ENCODE measurements at places on chromosomes 5 and 9. TPM values are rescaled to one million over a fixed set of nuclear protein-coding genes. Genes with fewer than 3 reads are reported as not detected.

RNF183 gene
- total RNA-seq, result not detected

RGS7BP gene
- total RNA-seq, result not detected

ISL1 gene
- total RNA-seq, result not detected

FABP6 gene
- total RNA-seq, result not detected

ACTBL2 gene
- not detected for total RNA-seq

NUTM2F gene
- not detected for total RNA-seq

UBAC1 gene
- total RNA-seq, result 32.6 TPM

SPATA31E1 gene
- not detected for total RNA-seq

CATSPER3 gene
- 1.2 TPM for total RNA-seq

SHB gene
- not detected for total RNA-seq

LCP2 gene
- total RNA-seq, result 309 TPM

SPINK1 gene
- not detected for total RNA-seq

CCL27 gene
- total RNA-seq, result not detected

ANKRD31 gene
- 0.17 TPM for total RNA-seq

GPRIN1 gene
- total RNA-seq, result 2.6 TPM

IL33 gene
- not detected for total RNA-seq

PAEP gene
- total RNA-seq, result not detected

PRDM9 gene
- not detected for total RNA-seq

SPATA31A3 gene
- total RNA-seq, result not detected

PLEKHG4B gene
- total RNA-seq, result 0.10 TPM

APBA1 gene
- 2.3 TPM for total RNA-seq

TMEM167A gene
- total RNA-seq, result 69.1 TPM

RARS1 gene
- total RNA-seq, result 68.2 TPM

C5orf47 gene
- not detected for total RNA-seq

QSOX2 gene
- 13.7 TPM for total RNA-seq

FAM169A gene
- total RNA-seq, result 3.6 TPM

LOX gene
- 0.10 TPM for total RNA-seq

BRINP1 gene
- not detected for total RNA-seq

PDLIM4 gene
- not detected for total RNA-seq

ADAMTS13 gene
- total RNA-seq, result 2.3 TPM

LHFPL2 gene
- 0.15 TPM for total RNA-seq

ADGRD2 gene
- total RNA-seq, result not detected

ARHGAP26 gene
- 21.5 TPM for total RNA-seq

IFNA2 gene
- total RNA-seq, result not detected

SLC28A3 gene
- total RNA-seq, result 0.07 TPM

PCDHB15 gene
- not detected for total RNA-seq

PCDHA6 gene
- not detected for total RNA-seq

PHYHD1 gene
- 2.2 TPM for total RNA-seq

EPB41L4B gene
- not detected for total RNA-seq

FAM78A gene
- total RNA-seq, result 128 TPM

GABRP gene
- not detected for total RNA-seq

PCDHA4 gene
- total RNA-seq, result not detected

VDAC1 gene
- 208 TPM for total RNA-seq

HBEGF gene
- 13.7 TPM for total RNA-seq

TAS2R1 gene
- not detected for total RNA-seq

SLC6A7 gene
- total RNA-seq, result not detected

PDLIM7 gene
- 32.4 TPM for total RNA-seq

AJM1 gene
- total RNA-seq, result 4.1 TPM

AFAP1L1 gene
- total RNA-seq, result not detected

HTR1A gene
- total RNA-seq, result not detected

SLC2A6 gene
- 1.6 TPM for total RNA-seq

SRP19 gene
- 51.9 TPM for total RNA-seq

CCNJL gene
- not detected for total RNA-seq

RGP1 gene
- 28.4 TPM for total RNA-seq
